ENCODE measurements at places on chromosomes 6 and 20.

GRCh38 chr20:21234806-21235483, 68.2 kb upstream of the XRN2 start:
- DNase-seq, result no peak

- no peak for DNase-seq
Measured at GRCh38 chr6:139627091-139627490, 252.6 kb upstream of the CITED2 start.

DNA sequence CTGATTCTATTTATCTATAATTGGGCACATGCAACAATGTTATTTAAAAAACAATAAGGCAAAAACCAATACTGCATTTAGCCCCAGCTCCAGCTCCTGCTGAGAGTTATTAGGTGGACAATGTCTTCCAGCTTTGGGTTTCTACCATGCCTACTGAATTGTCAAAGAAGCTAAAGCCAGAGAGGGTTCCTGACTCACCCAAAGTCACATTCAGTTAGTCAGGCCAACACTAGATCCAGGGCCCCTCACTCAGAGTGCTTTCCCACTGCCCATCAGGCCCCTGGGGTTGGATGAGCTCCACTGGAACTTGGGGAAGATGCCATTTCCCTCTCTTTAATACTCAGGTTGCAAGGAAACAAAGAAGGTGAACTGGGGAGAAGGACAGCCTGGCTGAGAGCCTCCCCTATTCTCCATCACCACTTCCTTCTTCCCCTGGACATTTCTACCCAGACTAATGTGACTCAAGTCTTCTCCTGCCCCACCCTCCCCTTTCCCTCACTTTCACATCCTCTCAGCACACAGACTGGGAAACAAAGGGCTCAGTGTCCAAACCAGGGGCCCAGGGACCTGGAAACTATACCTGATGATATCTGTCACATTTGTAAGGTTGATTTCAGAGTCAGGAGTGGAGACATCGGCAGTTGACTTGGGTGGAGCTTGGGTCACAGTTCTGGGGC, 6.0 kb downstream of the TREM1 start:
- DNase-seq, result no peak

GRCh38 chr6:110485491-110485890, 9.1 kb upstream of the SLC22A16 start:
- DNase-seq, result no peak

- no peak for DNase-seq
Measured at GRCh38 chr6:3440911-3441310, 15.9 kb downstream of the SLC22A23 start.

DNA sequence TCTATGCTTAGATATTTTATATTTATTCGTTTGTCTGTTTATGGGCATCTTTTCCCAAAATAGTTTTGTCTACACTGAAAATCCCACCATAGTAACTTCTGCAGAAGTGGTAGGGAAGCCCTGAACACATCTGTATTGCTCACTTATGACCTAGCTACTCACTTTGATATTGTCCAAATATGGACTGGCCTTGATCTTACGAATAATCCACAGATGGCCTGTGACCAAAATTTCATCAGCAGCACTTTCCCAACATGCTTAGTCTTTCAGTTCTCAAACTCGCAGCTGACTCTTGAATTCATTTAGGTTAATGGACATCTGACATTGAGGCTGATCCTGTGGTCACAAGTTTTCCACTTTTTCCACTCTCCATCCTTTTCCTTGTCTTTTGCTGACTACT, 80.8 kb upstream of the BEND3 start:
- no peak for DNase-seq

GRCh38 chr20:10398834-10399369, 35.1 kb downstream of the MKKS start:
- DNase-seq, result no peak

DNA sequence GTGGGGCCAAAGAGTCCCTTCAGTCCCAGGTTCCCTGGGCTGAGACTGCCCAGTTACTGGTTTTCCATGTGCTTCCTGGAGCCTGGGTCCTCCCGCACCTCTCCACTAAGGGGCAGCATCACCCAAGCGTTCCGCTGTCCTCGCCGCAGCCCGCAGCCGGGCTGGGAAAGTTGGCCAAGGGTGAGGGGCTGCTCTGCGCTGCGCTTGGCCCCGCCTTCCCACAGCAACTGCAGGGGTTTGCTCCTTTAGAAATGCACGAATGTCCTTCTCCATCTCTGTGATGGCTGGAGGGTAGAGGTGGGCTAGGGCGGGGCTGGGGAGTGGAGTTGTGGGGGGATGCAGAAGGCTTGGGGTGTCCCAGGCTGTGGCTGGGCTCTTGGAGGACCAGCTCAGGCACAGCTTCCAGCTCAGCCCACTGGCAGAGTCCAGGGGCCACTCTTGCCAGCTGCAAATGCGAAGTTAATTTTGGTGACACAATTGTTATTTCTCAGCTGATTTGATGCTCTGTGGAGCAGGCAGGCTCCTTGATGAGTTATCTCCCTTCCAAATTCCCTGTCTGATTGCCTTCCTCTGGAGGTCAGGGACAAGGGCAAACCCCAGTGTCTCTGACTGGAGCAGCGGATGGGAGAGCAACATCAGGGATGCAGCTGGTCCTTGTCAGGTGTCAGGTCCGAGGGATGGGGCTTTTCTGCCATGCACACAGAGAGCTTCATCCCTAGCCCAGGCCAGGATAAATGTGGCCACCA, 63.2 kb downstream of the NOL4L start:
- peak; percentile 79 for DNase-seq

GRCh38 chr6:145031001-145031400, 704.3 kb downstream of the EPM2A start:
- peak; percentile 32 for DNase-seq

DNA sequence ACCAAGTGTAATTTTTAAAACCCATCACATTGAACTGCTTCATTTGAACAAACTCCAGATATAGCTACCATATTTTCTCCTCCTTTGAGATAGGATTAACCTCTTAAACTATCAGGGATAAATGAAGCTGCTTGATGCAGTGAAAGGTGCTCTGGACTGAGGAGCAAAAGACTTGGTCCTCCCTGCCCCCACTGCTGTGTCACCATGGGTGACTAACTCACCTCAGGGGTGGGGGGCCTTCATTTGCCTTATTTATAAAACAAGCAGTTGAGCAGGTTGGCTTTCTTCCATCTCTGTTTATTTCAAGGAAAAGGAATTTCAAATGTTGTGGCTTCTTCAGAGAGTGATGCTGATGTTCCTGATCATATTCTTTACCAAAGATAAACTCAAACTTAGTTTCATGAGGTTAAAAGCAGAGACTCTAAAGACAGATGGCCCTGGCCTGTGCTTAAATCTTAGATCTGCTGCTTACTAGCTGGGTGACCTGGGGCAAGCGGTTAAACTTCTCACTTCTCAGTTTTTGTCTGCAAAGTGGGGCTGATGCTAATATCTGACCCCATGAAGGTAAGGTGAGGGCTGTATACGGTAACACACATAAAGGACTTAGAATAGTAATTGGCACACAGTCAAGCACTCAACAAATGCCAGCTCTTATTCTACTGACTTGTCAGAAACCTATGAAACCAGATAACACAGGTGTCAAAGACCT, 50.5 kb downstream of the FHL5 start:
- no peak for DNase-seq

- peak; percentile 94 for DNase-seq
Measured at GRCh38 chr6:77456531-77457248, 6.6 kb downstream of the HTR1B start.

DNA sequence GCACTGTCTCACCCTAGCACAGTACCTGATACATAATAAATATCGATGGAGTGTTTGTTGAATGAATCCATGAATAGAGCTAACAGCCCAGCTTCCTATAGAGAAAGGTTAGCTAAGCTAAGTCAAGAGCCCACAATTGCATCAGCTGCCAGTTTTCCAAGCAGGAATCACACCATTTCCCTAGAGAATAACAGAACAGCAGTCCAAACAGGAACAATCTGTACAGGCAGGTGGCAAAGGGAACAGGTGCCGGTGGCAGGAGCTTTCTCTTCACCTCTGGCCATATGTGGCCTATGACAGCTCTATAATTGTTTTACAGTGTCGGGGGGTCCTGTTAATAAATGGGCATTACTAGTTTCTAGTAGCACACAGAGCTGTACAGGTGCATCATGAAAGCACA, 38.8 kb downstream of the ISM1 start:
- DNase-seq, result no peak

GRCh38 chr20:45924391-45925261, 9.9 kb upstream of the PCIF1 start:
- DNase-seq, result peak; percentile 56

DNA sequence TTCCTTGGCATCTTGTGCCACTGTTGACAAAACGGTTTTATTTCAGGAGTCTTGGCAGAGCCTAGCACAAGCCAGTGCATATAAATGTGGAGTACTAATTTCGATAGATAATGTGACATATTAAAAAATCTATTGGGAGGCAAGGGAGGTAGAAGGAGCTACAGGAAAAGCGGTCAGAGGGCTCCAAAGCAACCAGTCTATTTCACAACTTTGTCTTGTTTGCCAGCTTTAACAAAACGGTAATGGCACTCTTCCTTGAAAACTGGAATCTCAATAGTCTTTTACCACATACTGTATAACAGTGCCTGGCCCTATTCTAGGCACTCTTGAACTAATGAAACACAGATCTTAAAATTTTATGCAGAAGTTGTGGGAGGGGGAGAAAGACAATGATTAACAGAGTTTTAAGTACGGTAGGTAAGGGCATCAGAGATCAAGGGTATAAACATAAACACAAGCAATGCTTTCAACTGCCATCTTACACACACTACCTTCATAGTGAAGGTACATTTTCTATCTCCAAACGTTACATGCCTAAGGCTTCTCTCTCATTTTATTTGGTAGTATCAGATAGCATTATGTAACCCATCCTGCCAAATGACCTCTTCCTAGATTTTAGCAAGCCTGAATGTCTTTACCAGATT, 33.5 kb upstream of the SYNCRIP start:
- DNase-seq, result peak; percentile 16

DNA sequence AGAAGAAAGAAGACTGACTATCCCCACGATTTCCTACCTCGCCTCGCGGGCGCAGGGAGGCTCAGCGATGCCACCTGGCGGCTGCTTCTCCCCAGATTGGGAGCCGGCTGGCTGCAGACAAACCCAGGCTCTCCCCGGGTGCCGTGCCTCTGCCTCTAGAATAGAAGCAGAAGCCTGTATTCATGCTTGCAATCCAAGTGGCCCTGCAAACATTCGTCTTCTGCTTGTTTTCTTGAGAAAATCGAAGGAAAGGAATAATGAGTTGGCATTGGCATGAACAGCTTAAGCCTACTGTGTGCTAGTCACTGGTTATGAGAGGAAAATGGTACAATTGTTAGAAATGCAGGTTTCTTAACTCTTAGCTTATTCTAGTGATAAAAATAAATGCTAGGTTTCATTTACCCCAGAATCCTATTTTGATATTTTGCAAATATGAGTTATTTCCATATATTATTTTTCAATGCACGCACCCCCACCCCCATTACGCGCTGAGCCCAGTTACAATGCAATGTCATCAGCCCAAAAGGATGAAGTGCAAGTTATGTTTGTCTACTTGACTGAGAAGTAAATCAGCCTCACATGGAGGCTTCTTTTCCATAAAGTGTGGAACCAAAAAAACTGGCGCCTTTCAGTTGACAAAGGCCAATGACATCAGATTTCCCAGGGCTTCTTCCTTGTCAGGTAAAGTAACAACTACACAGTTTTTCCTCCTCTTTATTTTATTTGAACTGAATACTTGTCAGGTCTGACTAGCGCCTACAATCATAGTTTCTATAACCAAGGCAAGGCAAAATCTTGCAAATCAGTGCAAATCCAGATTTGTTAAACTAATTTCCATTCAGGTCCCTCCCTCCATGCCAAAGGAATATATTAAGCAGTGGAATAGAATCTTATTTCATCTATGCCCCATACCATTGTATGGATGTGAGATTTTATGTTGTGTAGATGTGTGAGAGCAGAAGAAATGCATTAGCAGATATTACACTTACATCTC, 3.9 kb upstream of the SOX4 start:
- peak; percentile 90 for DNase-seq

DNA sequence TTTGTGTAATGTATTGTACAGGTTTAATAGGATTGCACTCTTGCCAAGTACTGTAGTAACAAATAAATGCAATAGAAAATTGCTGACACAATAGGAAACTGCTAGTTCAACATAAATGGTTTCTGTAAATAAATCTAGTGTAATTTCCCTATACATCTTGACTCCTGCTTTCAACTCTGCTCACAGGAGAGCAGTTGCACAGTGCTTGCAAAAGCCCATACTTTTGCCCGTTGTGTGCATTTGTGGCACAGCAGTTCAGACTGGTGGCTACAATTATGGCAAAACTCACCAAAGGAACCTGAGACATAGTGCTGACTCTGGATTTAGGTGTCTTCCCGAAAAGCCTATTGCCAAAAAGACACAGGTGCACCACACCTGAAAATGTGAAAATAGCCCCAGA, 953.3 kb upstream of the SLC35B3 start:
- DNase-seq, result no peak

DNA sequence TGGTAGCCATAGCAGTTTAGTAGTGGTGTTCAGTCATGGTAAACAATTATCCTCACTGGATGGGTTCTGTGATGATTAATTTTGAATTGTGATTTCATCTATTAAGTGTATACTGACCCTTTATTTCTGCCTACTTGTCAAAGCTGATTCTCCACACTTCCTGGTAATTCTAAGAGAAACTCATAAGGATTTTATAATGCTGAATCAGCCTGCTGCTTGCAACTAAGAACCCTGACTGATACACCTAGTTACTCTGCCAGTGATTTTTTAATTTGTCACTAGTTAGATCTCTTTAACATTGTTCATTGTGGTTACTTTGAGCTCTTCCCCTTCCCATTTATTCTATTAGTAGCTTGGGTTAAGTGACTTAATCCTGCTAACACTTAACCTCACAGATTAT, 8.6 kb downstream of the CDC40 start:
- DNase-seq, result no peak

- DNase-seq, result peak; percentile 31
Measured at GRCh38 chr20:21338291-21338690, 35.2 kb downstream of the XRN2 start.

DNA sequence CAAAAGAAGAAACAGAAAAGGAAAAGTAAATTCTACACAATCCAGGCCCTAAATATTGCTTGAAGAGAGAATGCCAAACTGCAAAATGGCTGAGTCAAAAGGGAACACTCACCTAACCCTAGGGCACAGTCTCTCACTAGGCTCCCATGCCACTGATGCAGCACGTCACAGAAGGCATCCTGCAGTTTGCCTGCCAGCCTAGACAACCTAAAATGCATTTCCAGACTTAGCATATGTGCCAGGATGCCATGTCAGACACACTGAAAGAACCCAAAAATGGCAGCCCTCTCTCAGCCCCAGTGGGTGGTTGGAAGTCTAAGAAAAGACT, 10.6 kb upstream of the SIRPD start:
- no peak for DNase-seq

DNA sequence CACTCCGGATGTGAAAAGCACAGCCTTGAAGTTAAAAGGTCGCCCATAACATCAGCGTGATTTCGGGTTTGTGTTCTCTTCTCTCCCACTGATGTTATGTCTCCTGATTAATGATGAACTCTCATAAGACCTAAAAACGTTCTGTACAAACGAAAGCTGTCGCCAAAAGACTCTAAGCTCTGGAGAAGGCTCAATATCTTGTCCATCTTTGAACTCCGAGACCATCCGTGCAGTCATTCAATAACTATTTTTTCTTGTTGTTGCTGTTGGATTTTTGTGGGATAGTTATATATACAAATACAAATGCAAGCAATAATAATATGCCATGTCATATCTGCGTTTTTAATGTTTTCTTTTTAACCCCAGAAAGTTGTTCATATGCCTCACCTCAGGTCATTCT, 291.8 kb upstream of the MARCKS start:
- no peak for DNase-seq

- DNase-seq, result no peak
Measured at GRCh38 chr20:40234593-40234992, 454.4 kb downstream of the MAFB start.
